ENCODE measurements at places on chromosomes 13 and 19.

GRCh38 chr19:29878973-29879654 lies 62.9 kb upstream of the URI1 start:
- DNase-seq: no peak

GRCh38 chr19:7600721-7601120 lies 5.1 kb downstream of the CAMSAP3 start:
- DNase-seq: no peak

DNA sequence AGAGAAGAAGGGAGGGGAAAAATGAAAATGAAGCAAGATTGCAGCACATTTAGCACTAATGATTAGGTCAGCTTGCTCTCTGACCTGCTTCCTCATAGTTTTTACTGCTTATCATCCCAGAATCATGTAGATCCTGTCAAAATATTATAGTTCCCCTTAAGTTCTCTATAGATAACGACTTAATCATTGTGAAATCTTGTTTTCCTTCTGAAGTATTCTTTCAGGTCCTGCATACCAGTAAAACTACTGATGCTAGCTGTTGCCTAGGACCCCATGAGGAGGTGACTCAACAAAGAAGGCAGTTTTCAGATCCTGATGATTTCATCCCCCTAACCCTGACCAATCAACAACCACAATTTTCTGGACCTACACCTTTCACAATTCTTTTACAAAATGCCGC lies 1131.7 kb downstream of the SLITRK5 start:
- peak; percentile 8 for DNase-seq

DNA sequence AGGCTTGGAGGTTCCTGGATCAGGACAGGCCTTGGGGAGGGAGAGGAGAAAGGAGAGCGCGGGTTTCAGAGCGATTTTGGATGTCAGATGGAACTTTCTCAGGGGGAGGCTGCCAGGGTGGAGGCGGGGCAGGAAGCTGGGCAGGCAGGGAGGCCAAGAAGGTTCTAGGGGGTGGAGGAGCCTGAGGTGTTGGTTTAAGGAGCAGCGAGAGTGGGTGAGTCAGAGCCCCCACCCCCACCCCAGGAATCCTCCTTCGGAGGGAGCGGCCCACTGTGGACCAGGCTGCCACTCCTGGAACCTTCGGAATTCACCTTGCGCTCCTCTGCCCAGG lies 15.9 kb upstream of the NOP53 start:
- peak; percentile 57 for DNase-seq

GRCh38 chr13:30900436-30900835 lies 5.6 kb upstream of the MEDAG start:
- DNase-seq: no peak

DNA sequence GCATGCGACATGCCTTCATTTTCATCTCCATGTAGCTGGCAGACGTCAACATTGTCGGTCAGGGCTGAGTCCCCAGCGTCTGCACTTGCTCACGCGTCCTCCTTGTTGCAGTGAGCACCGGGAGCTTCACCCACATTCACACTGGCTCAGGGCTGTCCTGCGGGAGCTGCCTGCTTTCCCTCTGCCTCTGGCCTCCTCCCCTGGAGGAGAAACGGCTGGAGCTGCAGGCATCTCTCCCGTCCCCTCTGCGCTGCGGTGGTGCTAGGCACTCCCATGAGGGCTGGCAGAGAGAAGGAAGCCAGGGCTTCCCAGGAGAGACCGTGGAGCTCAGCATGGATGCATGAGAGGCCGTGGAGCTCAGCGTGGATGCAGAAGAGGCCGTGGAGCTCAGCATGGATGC lies 18.4 kb upstream of the TMEM255B start:
- no peak for DNase-seq

- no peak for DNase-seq
Observed at GRCh38 chr13:75102001-75102716, 379.8 kb downstream of the TBC1D4 start.

DNA sequence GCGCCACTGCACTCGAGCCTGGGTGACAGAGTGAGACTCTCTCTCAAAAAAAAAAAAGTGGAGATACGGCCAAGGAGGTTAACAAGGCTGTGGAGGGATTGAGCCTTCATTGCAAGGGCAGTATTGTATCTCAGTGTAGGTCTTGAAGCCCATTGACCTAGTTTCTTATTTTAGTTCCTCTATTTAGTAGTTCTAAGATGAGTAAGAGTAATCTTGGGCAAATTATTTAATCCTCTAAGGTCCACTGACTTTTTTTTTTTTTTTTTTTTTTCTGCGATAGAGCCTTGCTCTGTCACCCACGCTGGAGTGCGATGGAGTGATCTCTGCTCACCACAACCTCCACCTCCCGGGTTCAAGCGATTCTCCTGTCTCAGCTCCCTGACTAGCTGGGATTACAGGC lies 14.3 kb upstream of the ILF3 start:
- no peak for DNase-seq

- no peak for DNase-seq
Observed at GRCh38 chr13:111025310-111025709, 89.8 kb upstream of the ARHGEF7 start.

GRCh38 chr13:28185256-28185655 lies 46.9 kb downstream of the PAN3 start:
- DNase-seq: no peak

- DNase-seq: no peak
Observed at GRCh38 chr13:66700117-66700601, 530.0 kb downstream of the PCDH9 start.

GRCh38 chr13:21121616-21122015 lies 54.7 kb downstream of the SKA3 start:
- DNase-seq: no peak

DNA sequence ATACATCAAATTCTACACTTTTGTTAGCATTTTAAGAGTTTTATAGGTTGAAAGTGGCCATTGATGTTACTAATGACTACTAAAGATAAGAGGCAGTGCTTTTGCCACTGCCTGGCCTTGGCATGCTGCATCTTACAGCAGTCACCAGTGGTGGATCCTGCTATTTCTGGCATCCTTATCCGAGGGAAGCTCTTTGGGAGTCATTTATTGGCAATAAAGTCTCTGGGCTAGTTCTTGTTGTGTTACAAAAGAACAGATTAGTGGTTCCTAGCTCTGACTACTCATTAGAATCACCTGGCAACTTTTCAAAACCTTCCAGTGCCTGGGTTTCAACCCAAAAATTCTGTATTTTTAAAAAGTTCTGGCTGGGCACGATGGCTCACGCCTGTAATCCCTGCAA lies 94.5 kb downstream of the ZMYM2 start:
- DNase-seq: no peak

GRCh38 chr19:4456843-4457653 lies 546 bp downstream of the UBXN6 start:
- DNase-seq: peak; percentile 35

DNA sequence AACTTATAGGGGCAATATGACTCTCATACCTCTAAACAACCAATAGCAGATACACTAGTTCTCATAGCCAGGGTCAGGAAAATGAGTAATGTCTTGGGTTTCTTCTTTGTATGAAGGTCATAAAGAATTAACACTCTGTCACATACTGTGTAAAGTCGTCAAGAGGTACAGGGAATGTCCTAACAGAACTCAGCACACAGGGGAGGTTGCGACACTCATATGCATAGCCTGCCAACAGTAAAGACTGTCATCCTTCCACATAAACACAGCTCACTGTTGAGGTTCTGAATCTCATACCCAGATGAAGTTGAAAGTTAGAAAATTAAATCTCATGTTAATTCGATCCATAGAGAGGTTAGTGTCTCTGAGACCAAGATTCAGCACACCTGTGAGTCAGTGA lies 34.2 kb upstream of the ZNF254 start:
- DNase-seq: peak; percentile 36

GRCh38 chr13:103799028-103799427 lies 732.8 kb upstream of the SLC10A2 start:
- DNase-seq: no peak

GRCh38 chr13:58574791-58575190 lies 943.2 kb downstream of the PCDH17 start:
- DNase-seq: no peak

DNA sequence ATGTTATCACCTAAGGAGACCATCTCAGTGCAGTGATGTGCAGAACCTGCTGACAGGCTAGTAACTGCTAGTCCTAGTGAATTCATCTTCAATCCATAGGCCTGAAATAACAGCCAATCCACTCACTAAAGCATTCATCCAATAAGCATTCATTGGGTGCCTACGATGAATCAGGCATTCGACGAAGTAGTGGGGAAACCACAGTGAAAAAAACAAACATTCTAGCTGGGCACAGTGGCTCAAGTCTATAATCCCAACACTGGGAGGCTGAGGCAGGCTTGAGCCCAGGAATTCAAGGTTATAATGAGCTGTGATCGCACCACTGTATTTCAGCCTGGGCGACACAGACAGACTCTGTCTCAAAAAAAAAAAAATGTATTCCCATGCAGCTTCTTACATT lies 135.6 kb downstream of the RNF17 start:
- no peak for DNase-seq

DNA sequence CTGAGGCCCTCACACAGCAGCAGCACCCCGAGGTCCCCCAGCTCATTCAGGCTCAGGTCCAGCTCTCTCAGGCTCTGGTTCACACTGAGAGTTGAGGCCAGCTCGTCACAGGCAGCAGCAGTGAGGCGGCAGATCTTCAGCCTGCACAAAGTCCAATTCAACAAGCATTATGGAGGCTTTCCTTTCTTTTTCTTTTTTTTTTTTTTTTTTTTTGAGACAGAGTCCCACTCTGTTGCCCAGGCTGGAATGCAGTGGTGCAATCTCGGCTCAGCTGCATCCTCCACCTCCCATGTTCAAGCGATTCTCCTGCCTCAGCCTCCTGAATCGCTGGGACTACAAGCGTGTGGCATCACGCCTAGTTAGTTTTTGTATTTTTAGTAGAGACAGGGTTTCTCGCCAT lies 22.9 kb downstream of the NLRP12 start:
- DNase-seq: no peak

DNA sequence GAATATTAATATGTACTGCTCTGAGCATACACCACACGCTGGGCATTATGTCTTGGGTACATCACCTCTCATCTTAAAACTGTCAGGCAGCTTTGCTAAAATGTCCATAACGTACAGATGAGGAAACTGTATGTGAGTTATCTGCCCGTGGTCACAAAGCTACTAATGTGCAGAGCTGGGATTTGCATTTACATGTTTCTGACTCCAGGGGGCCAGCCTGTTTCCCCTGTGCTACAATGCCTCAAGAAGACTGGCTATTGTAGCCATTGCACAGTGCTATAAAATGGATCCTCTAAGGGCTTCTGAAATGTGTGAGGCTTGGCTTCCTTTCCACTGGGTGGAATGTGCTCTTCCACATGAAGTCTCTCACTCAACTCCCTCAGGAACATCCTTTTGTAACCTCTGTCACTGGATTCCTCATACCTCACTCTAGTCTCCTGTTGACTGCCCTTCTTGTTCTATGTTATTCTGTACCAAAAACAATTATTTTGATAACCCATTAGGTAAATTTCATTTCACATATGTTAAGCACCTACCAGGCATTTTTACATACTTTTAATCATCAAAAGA lies 95.6 kb upstream of the HTR2A start:
- no peak for DNase-seq

GRCh38 chr19:6935069-6935468 lies 47.7 kb downstream of the ADGRE1 start:
- DNase-seq: no peak

DNA sequence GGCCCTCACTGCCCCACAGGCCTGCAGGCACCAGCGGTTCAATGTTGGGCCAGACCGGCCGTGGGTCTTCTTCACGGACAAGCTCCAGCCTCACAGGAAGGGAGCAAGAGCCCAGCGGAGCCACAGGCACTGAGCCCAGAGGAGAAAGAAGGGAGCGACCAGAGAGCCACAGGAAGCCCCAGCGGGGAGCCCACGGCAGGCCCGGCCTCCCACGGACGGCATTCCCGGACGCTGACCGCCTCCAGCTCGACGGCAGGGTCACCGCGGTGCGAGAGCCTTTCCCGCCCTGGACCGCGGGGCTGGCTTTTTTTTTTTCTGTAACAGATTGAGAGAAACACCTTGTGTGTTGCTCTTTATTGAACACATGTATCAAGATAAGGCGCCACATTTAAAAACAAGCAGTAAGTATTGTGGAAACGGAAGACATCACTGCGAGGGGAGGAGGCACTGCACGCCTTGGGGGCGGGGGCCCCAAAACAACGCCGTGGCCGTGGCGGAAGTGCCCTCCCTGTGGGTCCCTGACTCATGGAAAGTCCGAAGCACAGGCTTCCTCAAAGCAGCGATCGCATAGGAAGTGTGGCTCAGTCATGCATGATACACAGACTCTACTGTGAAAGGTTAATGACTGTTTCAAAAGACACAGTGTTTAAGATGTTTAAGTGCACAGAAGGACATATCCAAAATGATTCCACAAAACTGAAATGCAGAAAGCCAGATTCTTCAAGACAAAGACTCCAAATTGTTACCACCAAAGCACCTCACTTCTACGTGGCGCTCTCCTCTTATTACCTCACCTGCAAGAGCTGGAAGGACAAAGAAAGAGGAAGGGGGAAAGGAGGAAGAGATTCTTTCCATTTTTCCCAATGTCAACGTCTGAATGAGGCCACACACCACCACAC lies 3.5 kb downstream of the RASA3 start:
- peak; percentile 80 for DNase-seq

DNA sequence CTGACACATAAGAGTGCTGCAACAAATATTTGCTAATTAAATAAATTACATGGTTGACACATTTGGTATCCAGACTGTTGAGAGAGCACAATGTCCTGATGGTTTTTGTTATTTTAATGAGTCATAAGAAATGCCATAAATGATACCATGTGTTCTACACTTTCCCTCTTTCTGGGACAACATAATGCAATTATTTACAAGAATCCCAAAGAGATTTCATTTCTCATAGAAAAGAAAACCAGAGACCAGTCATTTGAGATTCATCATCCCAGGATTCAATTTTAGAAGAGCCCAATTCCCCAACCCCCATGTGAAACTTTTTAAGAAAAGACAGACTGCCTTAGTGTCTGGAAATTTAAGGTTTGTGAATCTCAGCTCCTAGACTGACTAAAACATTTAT lies 399.6 kb downstream of the DCT start:
- DNase-seq: peak; percentile 49

DNA sequence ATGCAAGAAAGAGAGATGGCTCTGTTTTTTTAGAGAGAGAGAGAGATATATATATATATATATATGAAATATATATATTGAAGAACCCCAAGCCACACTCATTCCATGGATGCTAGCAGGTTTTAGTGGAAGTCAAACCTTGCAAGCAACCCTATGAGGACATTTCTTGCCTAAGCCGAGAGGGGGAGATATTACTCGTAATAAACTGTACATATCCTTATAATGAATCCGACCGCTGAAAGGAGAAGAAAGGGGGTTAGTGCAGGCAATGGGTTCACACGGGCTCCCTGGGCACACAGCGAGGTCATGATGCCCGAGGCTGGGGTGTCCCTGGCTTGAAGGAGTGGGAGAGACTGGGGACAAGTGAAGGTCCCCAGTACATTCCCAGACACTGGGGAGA lies 78.3 kb downstream of the IER2 start:
- no peak for DNase-seq

GRCh38 chr13:41909506-41909905 lies 51.4 kb downstream of the VWA8 start:
- DNase-seq: no peak

DNA sequence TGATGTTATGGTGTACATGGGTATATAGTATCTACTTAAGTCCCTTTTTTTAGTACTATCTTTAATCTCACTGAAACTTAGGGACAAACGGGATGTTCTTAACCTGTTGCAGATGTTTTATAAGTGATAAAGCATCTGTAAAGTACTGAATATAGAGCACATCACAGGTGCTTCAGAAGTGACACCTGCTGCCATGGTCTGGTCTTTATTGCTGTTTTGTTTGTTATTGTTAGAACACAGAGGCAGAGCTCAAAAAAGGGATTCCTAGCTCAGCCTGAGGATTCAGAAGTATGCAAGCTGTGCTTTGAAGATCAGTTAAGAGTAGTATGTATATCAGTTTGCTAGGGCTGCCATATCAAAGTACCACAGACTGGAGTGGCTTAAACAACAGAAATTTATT lies 219.5 kb downstream of the DCT start:
- no peak for DNase-seq
